Stimulated activated CD8-positive, alpha-beta memory T cell treated with anti-CD3 and anti-CD28 coated beads, Interleukin-4, amount 100 ng/mL, for 1 hour (primary cell): ENCODE measurements at places on chromosomes 2 and 18.
A peak's percentile ranks its signal among the peaks of the same experiment; 100 is the strongest.

DNA sequence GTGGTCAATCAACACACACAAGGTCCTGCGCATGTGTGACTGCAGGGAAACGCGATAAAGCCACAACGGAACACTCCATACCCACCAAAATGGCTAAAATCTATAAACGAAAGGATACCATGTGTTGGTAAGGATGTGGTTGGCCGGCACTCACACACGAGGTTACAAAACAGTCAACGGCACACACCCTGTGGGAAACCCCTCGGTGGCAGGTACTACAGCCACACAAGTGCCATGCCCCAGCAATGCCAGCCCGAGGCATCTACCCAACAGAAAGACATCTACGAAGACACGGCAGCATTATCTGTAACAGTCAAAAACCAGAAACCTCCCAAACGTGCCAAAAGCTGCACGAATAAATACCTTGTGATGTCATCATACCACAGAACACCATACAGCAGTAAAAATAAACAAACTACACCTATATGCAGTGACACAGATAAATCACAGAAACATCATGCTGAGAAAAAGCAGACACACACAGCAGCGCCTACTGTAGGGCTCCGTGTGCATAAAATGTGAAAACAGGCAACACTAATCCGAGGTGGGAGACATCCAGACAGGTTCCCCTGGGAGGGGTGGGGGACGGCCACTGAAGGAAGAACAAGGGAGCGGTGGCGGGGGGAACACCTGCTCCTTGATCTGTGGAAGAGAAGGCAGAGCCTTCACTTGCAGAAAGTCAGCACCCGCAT is 36.7 kb downstream of the HDAC4 start:
- no peak for DNase-seq

- no peak for DNase-seq
Measured at GRCh38 chr18:8480506-8481328, 128.5 kb upstream of the RAB12 start.

- no peak for DNase-seq
Measured at GRCh38 chr18:60593249-60593648, 220.7 kb upstream of the MC4R start.

DNA sequence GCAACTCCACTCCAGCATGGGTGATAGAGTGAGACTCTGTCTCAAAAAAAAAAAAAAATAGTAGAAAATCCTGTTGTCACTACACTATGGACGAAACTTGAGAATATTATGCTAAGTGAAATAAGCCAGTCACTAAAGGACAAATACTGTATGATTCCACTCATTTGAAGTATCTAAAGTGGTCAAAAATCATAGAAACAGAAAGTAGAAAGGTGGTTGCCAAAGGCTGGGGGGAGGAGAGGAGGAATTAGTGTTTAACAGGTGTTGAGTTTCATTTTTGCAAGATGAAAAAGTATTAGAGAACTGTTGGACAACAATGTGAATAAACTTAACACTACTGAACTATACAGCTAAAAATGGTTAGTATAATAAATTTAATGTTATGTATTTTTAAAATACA is 18.8 kb upstream of the RMP24 start:
- no peak for DNase-seq

DNA sequence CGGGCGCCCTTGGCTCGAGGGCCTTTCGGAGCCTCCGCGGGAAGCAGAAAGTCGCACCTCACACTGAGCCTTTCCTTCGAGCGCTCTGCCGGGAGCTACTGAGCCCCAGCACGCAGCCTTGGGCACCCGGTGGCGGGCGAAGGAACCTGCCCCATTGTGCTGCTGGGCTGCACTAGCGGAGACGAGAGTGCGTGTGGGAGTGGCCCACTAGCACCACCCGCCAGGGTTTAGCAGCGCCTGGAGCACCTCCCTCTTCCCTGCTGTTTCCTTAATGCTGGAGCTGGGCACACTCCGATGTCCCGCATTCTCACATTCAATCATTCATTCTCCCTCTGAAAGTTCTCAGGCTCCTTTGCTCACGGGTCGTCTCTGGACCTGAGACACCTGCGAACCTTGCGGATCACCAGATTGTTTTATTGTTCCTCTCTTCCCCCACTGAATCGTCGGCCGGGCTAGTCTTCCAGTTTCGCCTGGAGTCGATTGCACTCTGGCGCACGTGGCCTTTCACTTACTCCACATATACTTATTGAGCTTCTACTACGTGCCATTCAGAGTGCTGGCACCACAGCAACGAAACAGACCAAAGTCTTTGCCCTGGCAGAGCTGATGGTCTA is 8.5 kb upstream of the PAX3 start:
- no peak for DNase-seq

- no peak for DNase-seq
Measured at GRCh38 chr2:239684271-239684810, 283.5 kb upstream of the HDAC4 start.

DNA sequence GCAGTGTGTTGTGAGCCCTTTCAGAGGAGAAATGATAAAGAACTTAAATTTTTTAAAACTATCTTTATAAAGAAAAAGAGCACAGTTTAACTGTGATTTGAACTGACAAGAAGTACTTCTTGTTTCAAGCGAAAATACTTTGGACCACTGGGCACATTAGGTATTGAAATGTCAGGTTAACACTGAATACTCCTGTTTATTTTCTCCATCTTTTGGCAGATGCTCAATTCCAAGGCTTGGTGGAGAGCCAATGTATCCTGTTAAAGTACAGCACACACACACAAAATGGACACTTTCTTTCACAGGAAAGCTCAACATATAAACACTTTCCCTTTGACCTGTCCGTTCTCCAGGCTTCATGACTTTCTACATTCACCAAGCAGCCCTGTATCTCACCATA is 32.6 kb upstream of the SP3 start:
- no peak for DNase-seq

- DNase-seq: no peak
Measured at GRCh38 chr18:77316641-77317040, 67.0 kb downstream of the GALR1 start.

GRCh38 chr2:84481702-84482101 is 22.6 kb upstream of the SUCLG1 start:
- DNase-seq: no peak

- peak; percentile 30 for DNase-seq
Measured at GRCh38 chr2:109031476-109032228, 42.6 kb upstream of the EDAR start.

DNA sequence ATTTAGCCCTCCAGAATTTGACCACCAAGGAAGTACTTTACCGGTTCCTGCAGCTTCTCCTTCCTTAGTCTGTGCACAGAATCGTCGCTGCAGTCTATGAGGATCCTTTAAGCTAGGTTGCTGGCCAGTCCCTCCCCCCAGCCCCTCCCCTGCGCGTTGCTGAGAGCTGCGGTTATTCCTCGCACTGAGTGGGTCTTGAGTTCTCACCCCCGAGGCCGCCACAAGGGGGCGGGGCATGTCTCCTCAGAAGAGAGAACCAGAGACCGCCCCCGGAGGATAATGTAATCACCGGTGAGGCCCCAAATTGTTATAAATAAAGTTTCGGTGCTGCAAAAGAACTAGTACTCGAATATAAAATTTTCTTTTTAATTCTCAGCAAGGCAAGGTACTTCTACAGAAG is 1184.9 kb upstream of the CDH2 start:
- no peak for DNase-seq

GRCh38 chr2:196268025-196268424 is 96.6 kb upstream of the STK17B start:
- DNase-seq: no peak

GRCh38 chr2:85248773-85249509 is 78.8 kb downstream of the TGOLN2 start:
- DNase-seq: no peak

DNA sequence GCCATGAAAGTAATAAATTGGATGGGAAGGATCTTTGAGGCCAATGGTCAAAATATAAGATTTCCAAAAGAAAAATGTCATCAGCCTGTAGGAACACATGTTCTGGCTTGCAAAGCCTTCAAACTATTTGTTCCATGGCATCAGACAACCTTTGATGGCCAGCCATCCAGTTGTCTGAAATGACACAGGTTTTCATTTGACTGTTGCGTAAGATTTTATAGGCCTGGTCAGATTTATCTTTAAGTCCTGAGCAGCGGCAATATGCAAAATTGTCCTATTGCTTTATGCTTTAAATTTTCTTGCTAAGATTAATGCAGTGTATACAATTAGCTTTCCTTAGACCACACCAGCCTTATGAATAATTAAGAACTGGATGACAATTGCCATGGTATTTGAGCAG is 167.1 kb downstream of the AGPS start:
- DNase-seq: no peak
